ENCODE measurements at places on chromosomes 2 and 18.
A peak's percentile ranks its signal among the peaks of the same experiment; 100 is the strongest.

GRCh38 chr2:11764920-11765319 lies 18.5 kb downstream of the LPIN1 start:
- no peak for DNase-seq

DNA sequence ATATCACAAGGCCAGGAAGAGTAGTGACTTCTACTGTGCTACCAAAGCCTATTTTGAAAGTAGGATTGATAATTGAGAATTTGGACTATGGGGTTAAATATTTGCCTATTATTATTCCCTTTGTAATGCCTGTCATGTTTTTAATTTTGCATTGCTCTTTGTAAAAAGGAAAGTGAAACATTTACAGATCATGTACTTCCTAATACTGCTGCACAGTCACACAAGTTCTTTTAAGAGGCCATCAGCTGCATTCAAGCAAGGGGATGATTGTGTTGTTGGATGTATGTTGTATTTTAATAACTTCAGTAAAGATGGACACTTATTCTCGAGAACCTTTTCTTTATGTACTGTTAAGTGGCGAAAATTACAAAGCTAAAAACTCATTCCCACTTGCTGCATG lies 70.1 kb downstream of the PLEKHA3 start:
- DNase-seq: no peak

- no peak for DNase-seq
Observed at GRCh38 chr2:275466-275865, 10.7 kb downstream of the ACP1 start.

DNA sequence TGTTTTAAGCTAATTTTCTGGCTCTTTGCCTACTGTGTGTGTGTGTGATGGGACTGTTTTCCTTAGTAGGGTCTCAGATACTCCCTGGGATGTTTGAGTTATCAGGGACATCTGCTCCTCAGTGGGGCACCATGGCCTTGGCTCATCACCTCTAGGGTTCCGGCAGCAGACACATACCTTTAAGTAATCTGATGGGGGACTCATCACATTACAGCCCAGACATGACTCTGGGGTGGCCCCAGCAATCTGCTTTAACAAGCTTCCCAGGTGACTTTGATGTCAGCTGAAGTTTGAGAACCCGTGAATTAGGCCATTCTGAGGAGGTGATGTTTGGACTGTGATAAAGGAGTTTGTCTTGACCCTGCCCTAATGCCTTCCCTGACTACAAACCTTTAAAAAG lies 38.8 kb downstream of the DDX18 start:
- DNase-seq: no peak

- no peak for DNase-seq
Observed at GRCh38 chr2:109124982-109125592, 3.9 kb upstream of the SH3RF3 start.

DNA sequence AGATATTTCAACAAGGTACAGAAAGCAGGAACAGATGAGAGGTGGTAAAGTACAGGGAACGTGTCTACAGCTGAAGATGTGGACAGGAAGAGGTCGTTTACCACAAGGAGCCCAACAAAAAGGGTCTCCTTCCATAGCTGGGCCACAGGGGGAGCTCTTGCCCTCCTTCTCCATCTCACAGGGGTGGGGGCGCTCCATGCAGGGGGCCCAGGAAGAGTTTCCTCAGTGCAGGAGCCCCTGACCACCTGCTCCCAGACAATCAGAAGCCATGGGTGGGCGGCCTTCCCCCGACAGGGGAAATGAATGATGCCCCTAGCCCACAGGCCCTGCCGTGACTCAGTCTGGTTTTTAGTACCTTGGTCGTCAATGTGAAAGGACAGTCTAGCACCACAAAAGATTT lies 163.6 kb upstream of the ZNF516 start:
- DNase-seq: no peak

GRCh38 chr18:11392980-11393885 lies 216.2 kb upstream of the SLC35G4 start:
- no peak for DNase-seq

DNA sequence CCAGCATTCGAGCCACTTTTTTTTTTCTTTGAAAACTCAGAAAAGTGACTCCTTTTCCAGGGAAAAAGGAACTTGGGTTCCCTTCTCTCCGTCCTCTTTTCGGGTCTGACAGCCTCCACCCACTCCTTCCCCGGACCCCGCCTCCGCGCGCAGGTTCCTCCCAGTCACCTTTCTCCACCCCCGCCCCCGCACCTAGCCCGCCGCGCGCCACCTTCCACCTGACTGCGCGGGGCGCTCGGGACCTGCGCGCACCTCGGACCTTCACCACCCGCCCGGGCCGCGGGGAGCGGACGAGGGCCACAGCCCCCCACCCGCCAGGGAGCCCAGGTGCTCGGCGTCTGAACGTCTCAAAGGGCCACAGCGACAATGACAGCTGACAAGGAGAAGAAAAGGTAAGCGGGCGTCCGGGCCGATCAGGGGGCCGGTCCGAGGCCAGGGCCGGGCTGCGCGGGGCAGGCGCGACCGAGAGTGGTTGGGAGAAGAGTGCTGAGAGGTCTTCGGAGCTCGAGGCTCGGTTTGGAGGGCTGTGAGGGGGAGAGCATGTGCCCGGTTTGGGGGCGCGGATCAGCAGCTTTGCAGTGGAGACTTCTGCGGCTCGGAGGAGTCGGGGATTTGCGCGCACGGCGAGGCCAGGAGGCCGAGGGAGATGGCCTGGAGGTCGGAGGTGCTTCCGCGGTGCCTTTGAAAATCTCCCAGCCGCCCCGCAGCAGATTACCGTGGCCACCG lies 502 bp downstream of the EPAS1 start:
- DNase-seq: no peak

DNA sequence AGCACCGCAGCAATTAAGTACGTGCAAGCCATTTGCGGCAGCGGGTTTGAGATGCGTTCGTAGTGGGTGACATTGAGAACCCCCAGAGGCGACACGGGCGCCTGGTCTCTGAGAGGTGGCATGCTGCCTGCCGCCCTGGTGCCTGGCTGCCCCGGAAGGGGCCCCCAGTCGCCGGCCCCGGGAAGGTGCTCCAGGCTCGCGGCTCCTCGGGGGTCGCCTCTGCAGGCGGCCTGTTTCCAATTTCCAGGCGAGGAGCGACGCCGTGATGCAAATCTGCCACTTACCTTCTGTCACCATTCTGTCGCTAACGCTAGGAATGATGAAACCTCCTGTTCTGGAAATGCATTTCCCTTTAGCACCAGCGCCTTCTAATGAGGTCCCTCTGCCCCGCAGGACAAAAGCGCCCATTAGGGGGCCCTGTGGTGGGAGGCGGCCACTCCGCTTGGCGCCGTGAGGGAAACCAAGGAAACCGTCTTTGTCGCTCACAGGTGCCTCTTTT lies 13.0 kb downstream of the KIF5C start:
- no peak for DNase-seq

DNA sequence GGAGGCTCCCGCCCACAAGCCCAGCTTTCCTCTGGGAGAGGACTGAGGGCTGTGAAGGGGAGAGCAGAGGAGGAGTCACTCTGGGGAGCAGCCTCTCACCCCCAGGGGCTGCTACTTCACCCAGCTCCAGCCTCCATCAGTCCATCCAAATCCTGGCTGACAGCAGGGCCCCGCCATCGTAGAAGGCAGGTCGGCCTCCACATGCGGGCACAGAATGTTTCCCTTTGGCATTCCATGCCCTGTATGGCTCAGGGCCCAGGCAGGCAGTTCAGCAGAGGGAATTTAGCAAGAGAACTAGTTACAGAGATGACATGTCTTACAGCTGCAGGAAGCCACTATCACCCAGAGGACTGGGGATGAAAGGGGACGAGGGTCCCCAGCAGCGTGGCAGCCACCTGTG lies 6.4 kb upstream of the ODC1 start:
- no peak for DNase-seq

- DNase-seq: no peak
Observed at GRCh38 chr2:216160786-216161185, 51.6 kb downstream of the XRCC5 start.

- DNase-seq: no peak
Observed at GRCh38 chr2:226699321-226699720, 100.3 kb downstream of the IRS1 start.

DNA sequence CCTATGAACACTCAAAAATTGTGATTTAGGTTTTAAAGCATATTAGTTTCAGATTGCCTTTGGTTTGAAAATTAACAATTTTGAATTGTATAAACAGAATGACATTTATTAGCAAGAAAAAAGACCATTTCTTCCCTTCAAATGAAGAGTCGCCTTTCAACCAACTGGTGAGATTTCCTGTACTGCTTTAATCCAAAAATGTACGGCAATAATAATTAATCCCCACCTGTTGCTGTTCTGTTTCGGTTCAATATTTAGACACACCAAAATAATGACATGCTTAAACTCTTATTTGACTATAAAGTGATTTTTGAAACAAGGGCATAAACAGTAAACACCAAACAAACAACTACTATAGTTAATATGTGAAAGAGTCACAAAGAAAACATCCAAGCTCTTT lies 39.6 kb downstream of the CHN1 start:
- DNase-seq: no peak

GRCh38 chr18:49510393-49511115 lies 23.5 kb upstream of the C18orf32 start:
- DNase-seq: no peak

GRCh38 chr2:191582355-191582754 lies 95.6 kb upstream of the NABP1 start:
- no peak for DNase-seq

GRCh38 chr18:23563377-23564043 lies 22.8 kb downstream of the NPC1 start:
- DNase-seq: no peak

DNA sequence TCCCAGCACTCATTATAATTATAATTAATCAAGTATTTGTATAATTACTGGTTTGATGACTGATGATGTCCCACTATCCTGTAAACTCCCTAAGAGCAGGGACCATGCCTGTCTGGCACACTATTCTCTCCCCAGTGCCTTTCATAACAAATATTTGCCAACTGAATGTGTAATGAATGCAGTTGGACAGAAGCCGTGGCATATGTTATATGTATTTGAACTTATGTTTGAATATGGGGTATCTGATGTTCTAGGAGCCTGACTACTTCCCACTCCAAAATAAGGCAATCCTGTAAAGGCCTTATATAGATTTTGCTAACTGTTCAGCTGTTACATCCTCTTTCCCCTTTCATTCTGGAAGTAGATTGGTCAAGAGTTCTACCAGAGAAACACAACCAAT lies 19.7 kb downstream of the OSBPL6 start:
- no peak for DNase-seq

- DNase-seq: no peak
Observed at GRCh38 chr2:239316562-239317465, 84.0 kb downstream of the HDAC4 start.

- no peak for DNase-seq
Observed at GRCh38 chr2:68710336-68710735, 24.3 kb upstream of the ARHGAP25 start.

DNA sequence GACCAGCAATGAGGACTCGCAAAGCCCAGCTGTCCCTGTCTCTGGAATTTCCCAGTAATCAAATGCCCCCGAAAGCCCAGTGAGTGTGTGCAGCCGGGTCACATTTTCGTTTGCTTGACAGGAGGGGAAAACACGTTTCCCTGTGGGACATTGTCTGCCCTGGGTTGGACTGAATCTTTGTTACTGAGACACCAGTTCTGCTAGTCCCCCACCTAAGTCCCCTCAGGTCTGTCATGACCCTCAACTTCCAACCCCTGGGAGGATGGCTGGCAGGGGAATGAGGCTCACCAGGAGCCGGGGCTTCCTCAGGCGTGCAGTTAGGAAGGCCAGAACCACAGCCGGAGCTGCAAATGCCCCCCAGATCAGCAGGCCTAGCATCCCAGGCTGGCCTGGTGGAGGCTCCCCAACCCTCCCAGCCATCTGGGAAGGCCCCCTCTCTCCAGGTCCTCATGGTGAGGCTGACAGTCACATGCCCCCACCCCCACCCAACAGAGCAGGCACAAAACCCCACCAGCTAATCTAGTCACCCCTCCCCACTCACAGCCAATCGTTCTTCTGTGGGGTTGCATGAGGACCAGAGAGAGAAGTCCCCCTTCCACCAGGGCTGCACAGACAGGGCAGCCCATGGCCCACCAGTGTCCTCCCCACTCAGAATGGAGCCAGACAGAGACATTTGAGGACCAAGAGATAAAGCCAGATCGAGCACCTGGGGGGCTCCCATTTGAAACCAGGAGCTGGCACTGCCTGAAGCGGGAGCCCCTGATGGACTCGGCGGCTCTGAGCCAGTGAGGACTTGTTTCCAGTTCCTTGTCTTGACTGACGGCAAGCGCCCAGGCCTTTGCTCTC lies 33.6 kb downstream of the CYP26B1 start:
- DNase-seq: no peak

DNA sequence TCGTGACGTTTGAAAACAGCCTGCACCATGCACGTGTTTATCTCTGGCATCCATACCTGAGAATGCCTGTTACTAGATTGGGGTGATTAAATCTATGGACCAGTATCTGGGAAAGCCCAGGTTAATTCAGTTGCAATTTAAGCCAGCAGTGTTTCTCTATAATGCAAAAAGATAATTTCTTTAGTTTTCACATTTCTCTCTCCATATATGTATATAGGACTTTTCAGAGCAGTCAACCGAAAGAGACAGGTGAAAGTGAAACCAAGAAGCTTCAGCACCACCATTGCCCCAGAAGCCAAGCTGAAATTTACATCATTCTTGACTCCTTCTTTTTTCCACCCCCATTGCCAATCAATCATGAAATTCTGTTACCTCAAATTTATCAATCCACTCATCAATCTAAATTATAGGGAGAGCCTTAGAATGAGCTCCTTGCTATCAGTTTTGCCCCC lies 2.7 kb upstream of the LRP2 start:
- no peak for DNase-seq

DNA sequence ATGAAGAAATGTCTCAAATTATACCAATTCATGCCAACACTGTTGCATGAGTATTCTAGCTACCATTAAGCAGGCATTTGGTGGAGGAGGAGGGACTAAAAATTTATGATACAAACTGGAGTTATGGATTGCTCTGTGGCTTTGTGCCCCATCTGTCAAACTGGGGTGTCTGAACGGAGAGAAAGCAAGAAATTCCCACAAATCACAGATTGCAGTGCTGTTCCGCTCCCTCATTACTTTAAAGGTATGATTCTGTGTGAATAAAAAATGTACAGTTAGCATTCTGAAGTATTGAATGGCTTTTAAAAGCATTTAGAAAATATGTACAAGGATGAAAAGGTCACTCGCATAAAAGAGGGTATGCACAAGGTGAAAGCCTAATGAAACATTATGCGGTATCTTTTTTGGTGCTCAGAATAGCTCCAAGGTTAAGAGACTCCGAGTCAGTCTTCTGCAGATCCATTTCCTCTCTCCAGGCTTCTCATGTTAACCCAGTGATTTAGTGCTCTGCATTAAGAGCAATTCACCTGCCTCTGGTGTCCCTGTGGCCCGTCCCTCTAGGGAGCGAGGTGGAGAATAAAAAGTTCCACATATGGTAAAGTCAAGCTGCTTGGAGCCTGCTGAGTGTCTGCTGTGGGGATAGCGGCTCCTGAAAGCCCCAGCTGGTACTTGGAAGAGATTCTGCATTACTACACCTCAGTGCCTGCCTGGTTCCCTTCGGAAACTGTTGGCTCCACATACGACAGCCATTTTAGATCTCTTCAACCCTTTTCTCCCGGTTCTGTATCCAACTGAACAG lies 184.2 kb downstream of the ZNF521 start:
- DNase-seq: peak; percentile 86
